ENCODE measurements at places on chromosomes 16 and 17.

- DNase-seq, result no peak
Measured at GRCh38 chr16:65737831-65738230, 616.0 kb upstream of the CDH11 start.

DNA sequence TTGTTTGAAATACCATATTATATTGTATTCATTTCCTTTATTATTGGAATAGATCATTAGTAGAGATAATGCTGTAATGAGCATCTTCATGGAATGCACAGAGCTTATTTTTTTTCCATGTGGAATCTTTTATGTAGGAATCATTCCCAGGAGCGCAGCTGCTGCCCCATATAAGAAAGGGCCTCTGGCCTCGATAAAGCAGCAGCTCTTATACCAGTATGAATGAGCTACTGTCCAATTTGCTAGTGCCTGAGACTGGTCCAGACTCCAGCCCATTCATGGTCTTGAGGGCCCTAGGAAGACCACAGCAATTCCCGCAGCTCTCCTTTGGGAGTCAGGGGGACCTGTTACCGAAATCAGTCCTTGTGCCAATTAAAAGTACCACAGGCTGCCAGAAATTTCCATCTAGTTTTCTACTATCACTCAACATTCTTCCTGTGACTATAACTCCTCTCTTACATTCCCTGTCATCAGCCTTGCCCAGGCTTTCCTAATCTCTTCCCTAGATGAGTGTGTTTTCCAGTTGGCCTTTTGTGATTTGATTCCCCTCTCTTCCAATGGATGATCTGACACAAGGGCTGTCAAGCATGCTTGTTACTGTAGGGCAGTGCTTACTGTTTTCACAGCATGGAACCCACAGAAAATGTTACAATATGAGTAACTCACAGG lies 1.9 kb downstream of the ZNF843 start:
- peak; percentile 15 for DNase-seq

- no peak for DNase-seq
Measured at GRCh38 chr16:85550422-85550864, 62.7 kb upstream of the GSE1 start.

GRCh38 chr17:82949984-82950383 lies 110.2 kb upstream of the ZNF750 start:
- DNase-seq, result no peak

DNA sequence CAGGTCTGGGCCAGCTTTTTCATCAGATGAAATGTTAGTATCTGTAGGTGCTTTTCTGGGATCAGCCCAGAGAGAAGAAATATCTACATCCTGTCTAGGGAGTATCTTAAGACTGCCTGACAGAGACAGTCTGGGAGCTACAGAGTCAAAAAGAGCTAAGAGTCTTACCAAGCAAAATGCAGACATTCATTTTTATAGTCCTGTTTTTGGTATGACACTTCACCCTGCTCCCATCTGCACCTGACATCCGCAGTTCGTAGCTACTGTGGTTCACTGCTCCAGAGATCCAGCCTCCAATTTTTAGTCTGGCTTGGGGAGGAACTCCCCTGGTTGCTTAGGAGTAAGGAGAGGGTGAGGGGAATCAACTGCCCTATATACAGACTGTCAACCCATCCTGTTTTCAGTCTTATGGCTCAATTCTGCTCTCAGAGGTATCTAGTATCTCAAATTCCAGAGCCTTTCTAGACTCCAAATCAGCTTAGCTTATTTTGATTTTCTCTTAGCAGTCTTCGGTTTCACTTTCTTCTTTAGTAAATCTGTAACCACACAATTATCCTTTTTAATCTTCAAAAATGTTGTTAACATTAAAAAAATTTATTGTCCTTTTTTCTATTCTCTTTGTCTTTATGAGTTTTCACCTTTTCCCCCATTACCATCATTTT lies 97.8 kb downstream of the TMEM100 start:
- DNase-seq, result no peak

- peak; percentile 91 for DNase-seq
Measured at GRCh38 chr16:31052114-31052513, 18.8 kb downstream of the STX4 start.

DNA sequence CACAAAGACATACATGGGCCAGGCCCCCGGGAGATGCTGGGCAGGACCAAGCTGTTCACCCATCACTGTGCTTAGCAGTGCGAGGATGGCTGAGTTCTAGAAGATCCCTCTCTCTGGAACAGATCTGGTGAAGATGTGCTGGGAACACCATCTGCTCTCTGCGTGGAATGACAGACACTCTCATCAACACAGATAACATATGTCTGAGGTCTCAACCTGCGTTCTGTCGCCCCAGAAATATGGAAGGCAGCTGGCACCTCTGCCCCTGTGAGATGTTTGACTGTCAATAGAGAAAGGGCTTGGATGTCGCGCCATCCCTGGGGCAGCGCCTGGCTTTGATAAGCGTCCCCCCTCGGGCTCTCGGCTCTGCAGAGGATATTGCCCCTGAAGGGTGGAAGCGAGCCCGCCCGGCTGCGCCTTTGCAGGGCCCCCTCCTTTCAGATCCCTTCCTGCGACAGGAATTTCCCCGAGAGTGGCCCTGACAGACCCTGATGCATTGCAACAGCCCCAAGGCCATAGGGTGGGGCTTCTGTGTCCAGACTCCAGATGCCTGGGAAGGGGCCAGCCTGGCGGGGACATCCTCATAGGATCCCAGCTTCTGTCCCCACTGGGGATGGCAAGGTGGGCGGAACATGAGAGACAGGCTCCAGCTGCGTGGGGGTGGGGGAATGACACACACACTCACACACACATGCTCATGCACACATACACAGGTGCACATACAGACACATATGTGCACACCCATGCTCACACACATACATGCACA lies 86.9 kb upstream of the ZNF469 start:
- no peak for DNase-seq

GRCh38 chr17:31568539-31568938 lies 177.1 kb downstream of the RAB11FIP4 start:
- peak; percentile 75 for DNase-seq

DNA sequence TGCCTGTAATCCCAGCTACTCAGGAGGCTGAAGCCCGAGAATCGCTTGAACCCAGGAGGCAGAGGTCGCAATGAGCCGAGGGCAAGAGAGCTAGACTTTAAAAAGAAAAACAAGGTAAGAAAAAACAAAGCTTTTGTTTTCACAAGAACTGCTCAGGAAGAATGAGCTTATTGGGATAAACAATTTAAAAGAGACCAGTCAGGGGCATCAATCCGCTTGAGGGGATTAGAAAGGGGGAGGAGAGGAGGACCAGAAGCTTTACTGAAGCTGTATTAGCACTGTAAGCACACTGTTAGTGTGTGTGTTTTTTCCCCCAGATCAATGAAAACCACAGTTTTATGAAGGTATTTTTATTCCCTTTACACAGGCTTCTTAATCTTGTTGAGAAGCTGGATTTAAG lies 8.8 kb downstream of the TMEM170A start:
- DNase-seq, result no peak

DNA sequence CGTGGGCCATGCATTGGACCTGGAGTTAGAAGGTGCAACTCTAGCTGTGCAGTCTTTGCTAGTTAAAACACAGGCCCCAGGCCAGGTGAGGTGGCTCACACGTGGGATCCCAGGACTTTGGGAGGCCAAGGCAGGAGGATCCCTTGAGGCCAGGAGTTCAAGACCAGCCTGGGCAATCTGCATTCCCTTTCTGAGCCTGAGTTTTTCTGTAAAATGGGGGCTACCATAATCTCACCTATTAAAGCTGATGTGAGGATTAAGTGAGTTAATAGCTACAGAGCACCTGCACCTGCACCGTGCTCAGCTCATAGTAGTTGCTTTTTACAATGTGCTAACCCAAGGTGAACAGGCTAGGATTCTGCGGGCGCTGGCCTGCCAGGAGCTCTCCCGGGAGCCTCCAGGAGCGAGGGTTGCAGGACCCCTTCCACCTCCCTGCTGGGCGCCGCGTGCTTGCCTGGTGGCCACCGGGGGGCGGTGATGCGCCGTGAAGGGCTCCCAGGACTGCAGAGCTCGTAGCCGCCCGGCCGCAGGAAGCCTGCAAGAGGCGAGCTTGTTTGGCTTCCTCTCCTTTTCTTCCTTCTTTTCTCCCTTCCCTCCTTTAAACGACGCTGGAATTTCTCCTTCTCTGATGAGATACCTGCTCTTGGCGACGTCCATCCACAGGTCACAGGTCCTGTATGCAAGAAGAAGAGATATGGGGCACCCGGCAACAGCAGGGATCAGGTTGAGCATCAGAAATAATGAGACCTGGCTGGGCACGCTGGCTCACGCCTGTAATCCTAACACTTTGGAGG lies 51.3 kb downstream of the ZFP90 start:
- DNase-seq, result peak; percentile 42

DNA sequence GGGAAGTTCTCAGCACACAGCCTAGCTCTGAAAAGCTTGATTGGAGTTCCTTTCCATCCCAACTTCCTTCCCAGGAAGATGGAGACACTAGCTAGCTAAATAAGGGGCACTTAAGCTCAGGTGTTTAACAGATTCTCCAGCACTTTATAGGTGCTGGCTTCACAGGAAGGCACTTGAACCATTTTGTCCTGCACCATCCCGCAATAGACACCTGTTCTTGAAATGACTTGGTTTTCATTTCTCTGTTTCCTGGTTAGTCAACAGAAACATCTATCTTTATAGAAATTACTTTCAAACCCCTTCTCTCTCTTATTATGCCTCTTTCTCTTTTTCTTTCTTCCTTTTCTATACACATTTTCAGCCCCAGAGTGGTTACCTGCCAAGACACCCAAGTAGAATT lies 409.9 kb upstream of the ZFHX3 start:
- no peak for DNase-seq

- peak; percentile 83 for DNase-seq
Measured at GRCh38 chr17:65537845-65538674, 23.4 kb downstream of the AXIN2 start.

- DNase-seq, result no peak
Measured at GRCh38 chr16:75416904-75417565, 16.3 kb downstream of the CFDP1 start.

DNA sequence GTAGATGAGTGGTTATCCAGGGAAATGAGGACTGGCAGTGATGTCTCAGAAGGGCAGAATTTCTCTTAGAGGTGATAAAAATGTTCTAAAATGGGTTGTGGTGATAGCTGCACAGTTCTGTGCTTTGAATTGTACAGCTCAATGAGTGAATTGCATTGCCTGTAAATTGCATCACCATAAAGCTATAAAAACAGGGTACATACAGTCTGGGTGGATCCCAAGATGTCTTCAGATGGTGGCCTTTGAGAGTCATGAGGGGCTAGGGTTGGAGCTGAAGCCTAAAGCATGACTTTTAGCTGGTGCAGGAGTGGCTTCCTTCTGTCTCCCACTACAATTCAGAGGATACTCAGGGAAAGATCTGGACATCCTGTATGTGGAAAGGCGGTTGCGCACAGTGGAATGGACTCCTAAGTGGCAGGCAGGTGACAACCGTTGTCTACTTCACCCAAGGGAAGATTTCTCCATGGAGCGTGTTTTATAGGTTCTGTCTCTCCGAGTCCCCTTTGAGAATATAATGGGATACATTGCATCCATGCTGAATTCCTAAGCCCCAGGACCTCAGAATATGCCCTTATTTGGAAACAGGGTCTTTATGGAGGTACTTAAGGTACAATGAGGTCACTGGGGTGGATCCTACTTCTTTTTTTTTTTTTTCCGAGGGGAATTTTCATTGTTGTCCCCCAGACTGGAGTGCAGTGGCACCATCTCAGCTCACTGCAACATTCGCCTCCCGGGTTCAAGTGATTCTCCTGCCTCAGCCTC lies 1.6 kb upstream of the IL32 start:
- DNase-seq, result no peak

- DNase-seq, result no peak
Measured at GRCh38 chr17:79721993-79722671, 8.6 kb upstream of the ENPP7 start.

GRCh38 chr16:72137380-72138063 lies 34.4 kb downstream of the PMFBP1 start:
- DNase-seq, result no peak

DNA sequence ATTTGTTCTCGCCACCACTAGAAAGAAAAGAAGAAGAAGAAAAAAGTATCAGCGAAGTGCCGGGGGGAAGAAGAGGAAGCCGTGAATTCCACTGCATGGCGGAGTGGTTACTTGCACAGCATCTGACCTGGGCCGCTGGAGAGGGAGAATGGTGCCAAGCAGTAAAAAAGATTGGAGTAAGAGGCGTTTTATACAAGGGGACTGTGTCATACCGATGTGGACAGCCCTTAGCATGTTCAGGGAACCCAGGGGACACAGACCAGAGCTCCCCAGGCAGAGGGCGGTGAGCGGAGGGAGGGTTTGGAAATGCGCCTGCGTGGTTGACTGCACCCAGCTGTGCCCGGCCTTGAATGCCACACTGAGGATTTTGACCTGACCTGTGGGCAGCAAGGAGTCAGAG lies 52.8 kb downstream of the PLXDC1 start:
- no peak for DNase-seq

GRCh38 chr16:71965223-71965622 lies 35.0 kb downstream of the PKD1L3 start:
- no peak for DNase-seq

DNA sequence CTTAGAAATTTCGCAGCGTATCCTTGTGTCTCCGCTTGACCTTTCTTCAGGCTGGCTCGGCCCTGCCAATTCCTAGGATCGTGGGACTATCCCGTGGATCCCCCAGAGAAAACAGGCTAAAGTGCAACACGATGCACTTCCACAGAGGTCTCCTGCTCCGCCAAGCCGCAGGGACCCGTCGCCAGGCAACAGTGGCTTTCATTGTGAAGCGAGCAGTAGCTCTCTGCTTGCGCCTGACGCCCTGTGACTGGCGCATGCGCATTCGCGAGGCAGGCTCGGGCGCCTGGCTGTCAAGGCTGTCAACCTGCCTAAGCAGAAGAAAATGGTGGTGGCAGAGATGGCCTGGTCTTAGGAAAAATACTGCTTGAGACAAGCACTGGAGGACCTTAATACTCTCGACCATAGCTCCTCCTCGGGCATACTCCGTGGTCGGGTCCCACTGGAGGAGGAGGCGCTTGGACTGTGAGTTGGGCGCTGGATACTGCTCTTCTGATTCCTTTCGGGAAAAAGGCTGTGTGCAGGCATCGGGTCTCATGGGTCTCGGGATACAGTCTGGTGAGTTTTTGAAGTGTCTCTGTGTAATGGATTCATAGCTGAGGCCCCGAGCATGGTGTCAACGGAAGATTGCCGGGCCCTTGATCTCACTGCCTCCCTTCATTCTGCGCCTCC lies 2336.1 kb downstream of the TP53TG3F start:
- no peak for DNase-seq

GRCh38 chr17:10879190-10879836 lies 41.4 kb upstream of the PIRT start:
- DNase-seq, result no peak

GRCh38 chr17:59757470-59757869 lies 50.0 kb downstream of the VMP1 start:
- DNase-seq, result peak; percentile 50

DNA sequence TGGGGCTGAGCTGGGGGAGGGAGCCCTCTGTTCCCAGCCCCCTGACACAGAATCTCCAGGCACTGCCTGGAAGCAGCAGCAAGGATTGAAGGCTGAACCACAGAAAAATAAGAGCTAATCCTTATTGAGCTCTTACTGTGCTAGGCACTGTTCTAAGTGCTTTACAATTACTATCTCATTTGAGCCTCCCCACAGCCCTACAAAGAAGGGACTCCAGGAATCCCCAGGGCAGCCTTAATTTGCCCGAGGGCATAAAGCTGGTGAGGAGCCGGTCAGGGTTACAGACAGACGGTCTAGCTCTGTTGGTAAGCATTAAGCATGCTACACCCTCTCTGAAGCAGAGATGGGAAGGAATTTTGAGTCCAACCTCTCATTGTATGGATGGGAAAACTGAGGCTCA lies 7.0 kb downstream of the SAMD14 start:
- DNase-seq, result no peak

- peak; percentile 42 for DNase-seq
Measured at GRCh38 chr16:13453938-13454553, 465.9 kb upstream of the ERCC4 start.

- no peak for DNase-seq
Measured at GRCh38 chr17:31608659-31609254, 217.3 kb downstream of the RAB11FIP4 start.

Data from AG10803 (cell line).